Naive B cell (primary cell): ENCODE measurements at places on chromosomes 5 and 9. TPM values are rescaled to one million over a fixed set of nuclear protein-coding genes. Genes with fewer than 3 reads are reported as not detected.

- no peak overlapping the region for H3K27ac ChIP-seq
- H3K4me1 ChIP-seq = peaks cover 30% of the 10 kb centered on the region
- no peaks in the 10 kb centered on the region for H3K27me3 ChIP-seq
- DNase-seq = no peak
- H3K4me3 ChIP-seq = no peak overlapping the region
These were observed 14.2 kb upstream of the IRF1 start for GRCh38 chr5:132504746-132505145.

- no peaks in the 10 kb centered on the region for H3K36me3 ChIP-seq
- no peak overlapping the region for H3K4me3 ChIP-seq
- H3K27ac ChIP-seq = no peak overlapping the region
- no peaks in the 10 kb centered on the region for H3K27me3 ChIP-seq
- H3K4me1 ChIP-seq = no peaks in the 10 kb centered on the region
- no peak for DNase-seq
These were observed 694.5 kb downstream of the TLE1 start for GRCh38 chr9:80994892-80995291.

- no peak overlapping the region for H3K27ac ChIP-seq
- H3K4me1 ChIP-seq = no peaks in the 10 kb centered on the region
- H3K27me3 ChIP-seq = peaks cover 16% of the 10 kb centered on the region
- DNase-seq = no peak
- H3K36me3 ChIP-seq = no peaks in the 10 kb centered on the region
- no peak overlapping the region for H3K4me3 ChIP-seq
These were observed 58.1 kb upstream of the KLF9 start for GRCh38 chr9:70472268-70473249.

Gene IL5
- polyA plus RNA-seq = not detected

Gene DNAJC21
- 23.6 TPM for polyA plus RNA-seq

Gene SPAAR
- not detected for polyA plus RNA-seq

Gene GKAP1
- polyA plus RNA-seq = 6.9 TPM

Gene CDHR2
- polyA plus RNA-seq = not detected
